Cortex of kidney (tissue), 1 donor: ENCODE measurements at places on chromosomes 6 and 20.

GRCh38 chr20:32742322-32743236 lies 688 bp downstream of the COMMD7 start:
- DNase-seq = no peak

DNA sequence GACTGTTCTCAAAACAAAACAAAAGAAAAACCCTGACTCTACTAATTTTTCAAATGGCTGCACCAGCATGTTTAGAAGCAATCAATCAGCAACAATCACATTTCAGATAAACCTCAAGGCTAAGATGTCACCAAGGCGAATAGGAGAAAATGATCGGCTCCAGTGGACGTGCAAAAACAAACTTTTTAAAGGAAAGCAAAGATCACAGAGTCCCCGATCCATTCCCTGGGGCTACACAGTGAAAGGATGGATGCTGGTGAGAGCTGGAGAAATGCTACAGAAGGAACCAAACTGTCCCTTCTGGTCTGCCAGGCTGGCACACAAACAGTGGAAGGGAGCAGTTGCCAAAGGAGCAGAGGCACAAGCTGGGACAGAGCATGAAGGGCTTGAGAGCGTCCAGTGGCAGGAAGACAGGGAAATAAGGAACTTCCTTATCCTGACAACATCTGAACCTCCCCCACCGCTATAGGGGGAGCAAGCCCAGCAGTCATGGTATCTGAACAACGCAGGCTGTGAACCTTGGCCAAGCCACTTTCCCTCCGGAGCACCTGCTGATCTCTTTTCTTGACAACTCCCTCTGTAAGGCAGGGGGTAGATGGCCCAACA lies 73.7 kb upstream of the HIVEP1 start:
- no peak for DNase-seq

GRCh38 chr6:128826606-128827005 lies 56.3 kb upstream of the LAMA2 start:
- DNase-seq = no peak

DNA sequence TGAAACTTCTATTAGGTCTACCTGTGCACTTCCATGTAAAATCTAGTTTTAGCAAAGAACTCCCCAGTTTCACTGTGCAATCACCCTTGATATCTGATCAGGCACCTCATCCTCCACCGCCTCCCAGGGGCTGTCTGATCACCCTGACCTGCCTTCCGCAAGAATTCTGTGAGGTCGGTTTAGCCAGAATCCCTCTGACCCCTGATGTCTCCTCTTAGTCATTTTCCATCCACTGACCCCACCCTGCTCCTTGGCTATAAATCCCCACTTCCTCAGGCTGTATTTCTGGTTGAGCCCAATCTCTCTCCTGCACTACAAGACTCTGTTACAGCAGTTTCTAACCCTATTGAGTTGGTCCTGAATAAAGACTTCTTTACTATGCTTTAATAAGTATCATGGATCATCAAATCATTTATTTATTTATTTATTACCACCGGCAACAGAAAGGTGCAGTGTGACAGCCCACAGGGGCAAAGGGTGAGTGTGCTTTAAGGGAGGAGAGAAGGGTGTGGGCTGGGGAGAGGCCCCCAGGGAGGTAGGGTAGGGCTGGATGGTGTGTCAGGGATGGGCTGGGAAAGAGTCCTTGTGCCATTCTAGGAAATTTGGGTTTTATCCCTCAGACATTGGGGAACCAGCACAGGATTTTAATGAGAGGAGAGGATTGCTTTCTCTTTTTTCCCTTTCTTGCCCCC lies 11.2 kb upstream of the SERPINB6 start:
- no peak for DNase-seq

- DNase-seq = no peak
Measured at GRCh38 chr20:32201296-32201976, 6.1 kb downstream of the PLAGL2 start.

- no peak for DNase-seq
Measured at GRCh38 chr20:32672394-32672981, 1.3 kb downstream of the C20orf203 start.

GRCh38 chr20:25194333-25194972 lies 1.1 kb upstream of the ENTPD6 start:
- no peak for DNase-seq

DNA sequence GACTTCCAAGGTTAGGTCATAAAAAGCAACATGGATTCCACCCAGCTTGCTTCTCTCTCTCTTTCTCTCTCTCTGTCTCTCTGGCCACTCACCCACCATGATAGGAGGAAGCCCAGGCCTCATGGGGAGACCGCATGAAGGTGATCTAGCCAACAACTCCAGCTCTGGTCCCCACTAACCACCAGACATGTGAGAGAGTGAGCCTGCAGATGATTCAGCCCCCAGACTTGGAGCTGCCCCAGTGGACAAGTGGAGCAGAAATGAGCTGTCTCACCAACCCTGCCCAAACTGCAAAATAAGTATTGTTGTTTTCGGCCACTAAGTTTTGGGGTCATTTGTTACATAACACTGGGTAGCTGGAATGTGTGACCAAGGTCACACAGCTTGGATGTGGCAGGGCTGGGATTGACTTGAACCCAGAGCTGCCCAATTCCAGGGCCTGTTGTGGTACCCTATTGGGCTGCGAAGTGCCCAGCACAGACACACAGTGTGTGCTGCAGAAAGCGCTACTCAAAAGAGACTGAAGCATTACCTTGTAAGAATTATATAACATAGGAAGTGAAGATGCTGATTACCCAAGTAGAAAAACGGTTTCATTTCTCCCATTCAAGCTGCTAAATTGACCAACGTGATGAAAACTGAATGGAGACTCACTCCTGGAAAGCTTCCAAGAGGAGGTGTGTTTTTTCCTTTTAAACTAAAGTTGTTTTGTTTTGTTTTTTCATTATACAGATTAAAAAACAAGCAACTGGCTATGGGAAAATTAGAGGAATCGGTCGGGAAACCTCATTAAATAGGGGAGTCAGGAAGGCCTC lies 9.1 kb upstream of the TLDC2 start:
- no peak for DNase-seq

DNA sequence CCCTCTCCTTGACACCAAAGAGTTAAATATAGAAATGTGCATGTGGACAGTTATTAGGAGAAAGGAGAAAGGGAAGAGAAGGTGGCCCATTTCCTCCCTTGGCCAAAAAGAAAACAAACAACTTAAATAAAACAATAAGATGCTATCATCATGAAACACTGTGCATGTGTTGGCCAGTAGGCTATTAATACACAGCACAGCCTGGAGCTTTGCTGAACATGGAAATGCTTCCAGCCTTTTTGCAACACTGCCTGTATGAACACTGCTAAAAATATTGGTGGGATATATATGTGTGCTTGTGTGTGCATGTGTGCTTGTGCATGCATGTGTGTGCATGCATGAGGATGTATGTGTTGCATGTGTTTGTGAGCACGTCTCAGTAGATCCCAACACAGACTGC lies 100.4 kb downstream of the LY86 start:
- no peak for DNase-seq

- no peak for DNase-seq
Measured at GRCh38 chr6:72040111-72040510, 153.8 kb downstream of the RIMS1 start.

GRCh38 chr20:32784369-32785080 lies 22.3 kb downstream of the DNMT3B start:
- DNase-seq = no peak

GRCh38 chr20:1323256-1323655 lies 5.7 kb downstream of the SDCBP2 start:
- DNase-seq = no peak

DNA sequence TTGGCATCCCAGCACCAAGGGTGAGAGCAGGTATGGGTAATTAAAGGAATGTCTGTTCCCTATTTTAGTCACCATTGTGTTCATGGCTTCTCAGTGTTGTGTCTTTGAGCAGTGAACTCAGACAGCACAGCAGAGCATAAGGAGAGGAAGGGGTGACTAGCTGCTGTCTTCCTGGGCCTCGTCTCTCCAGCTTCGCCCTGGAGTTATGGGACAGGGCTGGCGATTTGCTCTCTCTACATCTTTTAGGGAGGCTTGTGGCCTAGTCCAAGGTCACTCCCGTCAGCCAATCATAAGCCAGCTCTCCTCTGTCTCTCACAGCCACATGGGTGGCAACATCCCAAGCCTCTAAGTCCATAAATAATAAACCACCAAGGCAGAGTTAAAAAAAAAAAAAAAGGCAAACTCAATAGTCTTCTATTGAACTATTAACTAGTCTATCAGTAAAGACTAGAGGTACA lies 7.3 kb downstream of the CST3 start:
- DNase-seq = no peak

GRCh38 chr20:22985239-22985778 lies 49.8 kb upstream of the SSTR4 start:
- DNase-seq = no peak

DNA sequence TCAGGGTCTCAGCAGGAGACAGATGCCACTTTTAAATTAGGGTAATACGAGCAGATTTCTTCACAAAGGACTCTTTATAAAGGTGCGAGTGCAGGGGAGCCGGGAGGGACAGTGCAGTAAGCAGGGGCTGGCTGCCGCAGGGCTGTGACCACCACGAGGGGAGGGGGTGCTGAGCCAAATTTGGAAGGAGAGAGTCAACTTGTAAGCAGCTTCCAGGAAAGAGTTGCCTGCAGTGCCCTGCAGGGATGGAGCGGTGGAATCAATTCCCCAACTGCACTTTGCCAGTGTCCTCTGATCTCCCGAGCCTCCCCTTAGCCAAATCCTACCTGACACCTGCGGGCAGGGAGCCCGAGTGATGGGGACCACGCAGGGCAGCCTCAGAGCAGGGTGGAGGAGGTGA lies 13.9 kb upstream of the CCDC167 start:
- no peak for DNase-seq

- no peak for DNase-seq
Measured at GRCh38 chr6:27260369-27260768, 12.9 kb downstream of the PRSS16 start.

DNA sequence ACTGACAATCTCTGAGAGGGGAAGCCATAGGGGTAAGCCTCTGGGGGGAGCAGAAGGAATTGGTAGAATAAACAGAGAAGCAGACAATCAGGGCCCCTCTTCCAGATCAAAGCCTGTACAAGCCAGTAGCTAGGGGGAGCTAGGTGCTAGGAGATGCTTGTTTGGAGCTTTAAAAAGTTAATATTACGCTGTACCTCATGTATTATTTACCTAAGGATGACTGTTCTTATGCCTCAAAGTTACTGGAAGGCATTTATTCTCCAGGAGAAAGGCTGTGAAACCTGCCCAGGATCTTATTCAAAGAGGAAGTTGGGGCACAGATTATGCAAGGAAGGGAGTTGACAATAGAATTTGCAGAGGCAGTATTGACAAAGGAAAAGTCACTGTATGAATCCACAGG lies 111.8 kb upstream of the SLC35F1 start:
- no peak for DNase-seq

GRCh38 chr6:32952817-32953739 lies at the start of gene HLA-DMA:
Gene HLA-DMA, minus strand, starts transcription at chr6:32953097. Its CDS starts 61 bp downstream, at chr6:32953036.
- no peak for DNase-seq

GRCh38 chr6:9039258-9039657 lies 603.9 kb upstream of the SLC35B3 start:
- no peak for DNase-seq

GRCh38 chr6:83365931-83366330 lies 64.9 kb downstream of the ME1 start:
- no peak for DNase-seq

DNA sequence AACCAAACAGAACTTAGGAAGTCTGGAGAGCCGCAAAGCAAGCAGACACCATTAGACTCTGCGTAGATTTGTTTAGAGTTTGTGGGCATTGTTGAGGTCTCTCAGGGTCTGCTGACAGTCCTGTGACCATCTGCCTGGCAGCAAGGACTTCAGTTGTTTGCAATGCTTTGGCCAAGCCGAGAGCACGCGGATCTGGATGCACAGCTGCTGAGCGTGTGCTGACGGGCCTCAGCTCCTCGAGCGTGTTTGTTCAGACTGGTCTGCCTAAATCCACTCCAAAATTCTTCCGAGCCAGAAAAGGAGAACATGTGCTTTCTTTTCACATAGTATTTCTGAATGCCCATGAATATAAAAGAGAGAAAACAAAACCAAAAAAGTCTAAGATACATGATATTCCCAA lies 159.0 kb downstream of the ZNF217 start:
- DNase-seq = no peak

DNA sequence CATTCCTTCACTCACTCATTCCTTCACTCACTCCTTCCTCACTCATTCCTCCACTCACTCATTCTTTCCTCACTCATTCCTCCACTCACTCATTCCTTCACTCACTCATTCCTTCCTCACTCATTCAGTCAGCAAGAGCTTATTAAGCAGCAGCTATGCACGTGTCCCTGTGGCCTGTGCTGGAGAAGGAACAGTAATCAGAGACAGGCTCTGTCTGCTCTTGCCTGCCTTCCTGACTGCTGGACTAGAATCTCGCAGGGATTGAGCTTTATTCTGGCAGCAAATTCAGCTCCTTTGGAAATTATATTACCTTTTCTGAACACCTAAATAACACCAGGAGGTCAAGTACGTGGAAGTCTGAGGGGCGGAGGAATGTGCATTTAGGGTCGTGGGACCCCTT lies 138.9 kb upstream of the AGPAT4 start:
- no peak for DNase-seq

DNA sequence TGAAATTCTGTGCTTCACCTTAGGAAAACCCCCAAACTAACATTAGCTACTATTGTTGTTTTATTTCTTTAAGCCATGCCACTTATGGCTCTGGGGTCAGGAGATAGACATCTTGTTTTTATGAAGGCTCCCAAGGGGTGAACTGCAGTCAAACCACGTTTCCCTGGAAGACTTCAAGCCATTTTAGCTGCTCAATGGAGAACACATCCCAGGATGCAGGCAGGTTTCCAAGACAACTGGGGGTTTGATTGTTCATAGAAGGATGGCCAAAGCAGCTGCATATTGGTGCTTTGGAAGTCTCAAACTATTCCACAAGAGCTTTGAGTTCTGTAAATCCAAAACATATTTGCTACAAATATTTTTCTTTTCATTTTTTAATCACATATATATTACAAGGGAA lies 818.0 kb downstream of the MAFB start:
- DNase-seq = no peak

GRCh38 chr6:40399888-40400457 lies 187.2 kb downstream of the LRFN2 start:
- no peak for DNase-seq

DNA sequence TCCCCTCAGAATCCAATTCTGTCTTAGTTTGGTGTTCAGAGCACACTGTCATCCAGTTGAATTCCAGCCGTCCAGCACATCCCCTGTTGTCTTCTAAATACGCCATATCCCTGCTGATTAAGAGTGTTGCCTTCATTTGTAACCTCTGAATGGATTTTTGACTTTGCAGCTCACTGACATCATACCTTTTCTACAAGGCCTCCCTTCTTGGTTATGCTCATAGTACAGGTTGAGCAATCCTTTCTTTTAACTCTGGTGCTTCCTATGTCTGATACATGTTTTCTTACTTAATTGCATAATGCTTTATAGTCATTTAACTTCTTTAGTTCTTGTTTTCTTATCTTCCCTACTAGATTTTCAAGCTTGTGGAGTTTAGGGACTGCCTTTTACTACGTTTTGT lies 36.4 kb downstream of the XRN2 start:
- no peak for DNase-seq

- no peak for DNase-seq
Measured at GRCh38 chr6:11614534-11615213, 77.1 kb downstream of the TMEM170B start.
